Stimulated activated CD4-positive, alpha-beta T cell treated with anti-CD3 and anti-CD28 coated beads, Interleukin-12 subunit alpha, Interleukin-12 subunit beta, amount 100 ng/mL, for 4 hours (primary cell): ENCODE measurements at places on chromosomes 4 and X.
A peak's percentile ranks its signal among the peaks of the same experiment; 100 is the strongest.

DNA sequence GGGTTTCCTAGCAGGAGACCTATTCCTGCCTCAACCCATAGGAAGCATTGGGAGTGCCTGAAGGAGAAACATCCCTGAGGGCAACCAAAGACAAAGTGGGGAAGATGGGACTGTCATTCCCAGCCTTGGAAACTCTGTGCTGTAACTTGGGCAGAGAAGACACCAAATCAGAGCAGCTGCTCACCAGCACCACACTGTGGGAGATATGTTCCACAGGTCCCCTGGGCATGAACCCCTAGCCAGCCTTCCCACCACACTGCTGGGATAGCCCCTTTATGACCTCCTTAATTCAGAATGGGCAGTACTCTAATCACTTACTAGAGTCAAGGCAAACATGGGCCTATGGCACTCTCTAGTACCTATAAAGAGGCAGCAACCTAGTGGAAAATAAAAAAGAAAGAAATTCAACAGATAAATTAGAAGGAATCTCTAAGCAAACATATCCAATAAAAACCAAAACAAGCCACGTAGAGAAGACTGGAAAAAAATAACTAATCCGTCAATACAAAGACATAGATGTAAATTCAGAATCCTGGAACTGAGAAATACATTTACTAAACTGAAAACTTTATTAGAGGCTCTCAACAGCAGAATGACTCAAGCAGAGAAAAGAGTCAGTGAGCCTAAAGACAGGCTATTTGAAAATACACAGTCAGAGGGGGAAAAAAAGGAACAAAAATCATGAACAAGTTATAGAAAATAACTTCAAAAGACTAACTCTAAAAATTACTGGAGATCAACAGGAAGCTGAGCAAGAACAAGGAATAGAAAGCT, 878.4 kb upstream of the FRG1 start:
- DNase-seq = no peak

DNA sequence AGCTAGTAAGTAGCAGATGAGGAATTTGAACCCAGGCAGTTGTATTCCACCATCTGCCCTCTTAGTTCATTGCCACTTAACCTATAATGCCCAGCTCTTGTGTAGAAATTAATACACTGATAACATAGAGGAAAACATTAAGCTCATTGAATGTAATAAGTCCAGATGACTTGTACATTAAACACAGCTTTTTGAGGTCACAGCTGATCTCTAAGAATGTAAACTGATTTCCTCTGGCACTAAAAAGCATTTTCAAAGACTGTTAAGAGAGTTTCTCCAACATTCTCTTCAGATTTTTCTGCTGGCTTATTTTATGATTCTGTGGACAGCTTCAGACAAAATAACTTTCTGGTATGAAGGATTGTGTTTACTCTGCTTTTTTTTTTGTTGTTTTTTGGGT, 42.7 kb downstream of the HPRT1 start:
- DNase-seq = no peak

DNA sequence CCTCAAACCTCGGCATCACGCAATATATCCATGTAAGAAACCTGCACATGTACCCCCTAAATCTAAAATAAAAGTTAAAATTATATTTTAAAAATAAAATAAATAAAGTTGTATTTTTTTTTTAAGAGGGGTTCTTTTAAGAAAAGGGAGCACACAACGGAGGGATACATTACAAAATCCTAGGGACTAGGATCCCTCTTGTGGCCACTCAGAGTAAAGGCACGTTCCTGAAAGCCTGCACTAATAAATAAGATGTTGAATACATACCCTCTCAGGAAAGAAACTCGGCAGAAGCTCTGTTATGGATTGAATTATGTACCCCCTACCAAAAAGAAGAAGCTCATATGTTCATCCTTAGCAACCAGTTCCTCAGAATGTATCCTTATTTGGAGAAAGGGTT, 50.9 kb upstream of the PRDX4 start:
- DNase-seq = no peak

DNA sequence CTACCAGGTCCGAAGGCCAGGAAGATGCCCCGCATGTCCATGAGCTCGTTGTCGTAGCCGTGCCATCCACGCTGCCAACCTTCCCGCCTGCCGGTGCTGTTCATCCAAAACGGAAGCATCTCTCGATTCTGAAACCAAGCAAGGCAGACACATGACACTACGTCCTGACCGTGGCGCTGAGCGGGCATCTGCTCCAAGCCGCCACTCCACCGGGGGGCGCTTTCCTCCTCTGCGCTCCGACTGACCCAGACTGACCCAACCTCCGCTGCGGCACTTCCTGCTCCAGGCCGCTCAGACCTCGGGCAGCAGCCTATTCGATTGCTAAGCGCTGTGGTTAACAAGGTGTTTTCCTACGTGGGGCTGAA, 120.5 kb downstream of the ENPP6 start:
- peak; percentile 5 for DNase-seq

- no peak for DNase-seq
Measured at GRCh38 chr4:8016527-8016926, 76.9 kb upstream of the AFAP1 start.

DNA sequence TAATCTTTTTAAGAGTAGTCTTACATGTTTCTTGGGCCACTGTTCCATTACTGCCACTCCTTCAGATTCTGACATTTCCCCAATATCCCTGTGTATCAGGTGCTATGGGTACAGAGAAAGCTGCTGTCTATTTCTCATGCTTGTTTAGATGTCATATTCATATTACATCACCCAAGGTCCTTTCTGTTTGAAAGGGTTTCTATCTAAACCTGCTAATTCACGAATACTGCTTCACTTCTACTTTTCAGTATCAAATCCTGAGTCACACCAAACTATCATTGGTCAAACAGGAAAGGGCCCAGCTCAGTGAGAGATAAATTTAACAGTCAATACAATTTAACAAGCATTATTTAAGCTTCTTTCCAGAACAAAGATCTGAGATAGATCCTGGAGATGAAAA, 241.4 kb downstream of the UGT8 start:
- DNase-seq = no peak

- DNase-seq = no peak
Measured at GRCh38 chr4:185508181-185508580, 27.1 kb downstream of the PDLIM3 start.

DNA sequence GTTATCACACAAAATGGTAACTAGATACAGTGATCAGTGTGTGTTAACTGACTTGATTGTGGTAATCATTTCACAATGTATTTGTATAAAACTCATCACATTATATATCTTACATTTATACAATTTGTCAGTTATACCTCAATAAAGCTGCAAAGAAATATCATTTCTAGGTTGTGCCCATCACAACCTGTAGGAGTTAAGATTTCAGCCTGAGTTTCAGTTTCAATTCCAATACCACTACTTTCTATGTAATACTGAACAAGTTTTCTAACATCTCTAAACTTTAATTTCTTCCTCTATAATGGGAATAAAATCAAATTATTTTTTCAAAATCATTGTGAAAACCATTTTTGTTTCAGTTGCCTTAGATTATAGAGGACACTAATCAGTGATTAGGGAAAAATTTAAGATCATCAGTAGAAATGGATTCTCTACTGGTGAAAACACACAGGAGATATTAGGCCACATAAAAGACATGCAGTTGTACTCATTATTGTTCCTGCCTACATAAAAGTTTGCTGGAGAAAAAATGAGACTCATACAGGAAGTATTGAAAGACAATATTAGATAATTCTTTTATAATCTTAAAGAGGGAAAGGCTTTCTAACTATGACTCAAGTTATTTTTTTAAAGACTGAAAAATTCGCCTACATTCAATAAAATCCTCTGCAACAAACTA, 18.4 kb upstream of the TBC1D1 start:
- DNase-seq = no peak

- DNase-seq = no peak
Measured at GRCh38 chr4:162874748-162875147, 291.9 kb downstream of the NAF1 start.

DNA sequence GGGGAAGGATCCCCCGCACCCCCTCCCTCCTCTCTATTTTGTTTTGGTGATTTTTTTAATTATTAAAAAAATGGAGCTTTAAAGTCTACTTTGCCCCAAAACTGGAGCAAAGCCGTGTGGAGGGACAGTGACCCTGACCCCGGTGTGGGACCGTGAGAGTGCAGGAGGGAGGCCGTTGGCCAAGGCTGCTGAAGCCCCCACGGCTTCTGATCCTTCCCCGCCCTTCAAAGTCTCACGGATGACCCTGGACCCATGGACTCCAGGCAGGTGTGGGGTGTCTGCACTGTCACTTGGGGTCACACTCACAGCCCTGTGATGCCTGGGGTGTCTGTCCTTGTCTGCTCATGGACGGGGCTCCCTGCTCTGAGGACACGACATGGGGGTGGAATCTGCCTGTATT, 133.3 kb downstream of the CPZ start:
- DNase-seq = no peak

DNA sequence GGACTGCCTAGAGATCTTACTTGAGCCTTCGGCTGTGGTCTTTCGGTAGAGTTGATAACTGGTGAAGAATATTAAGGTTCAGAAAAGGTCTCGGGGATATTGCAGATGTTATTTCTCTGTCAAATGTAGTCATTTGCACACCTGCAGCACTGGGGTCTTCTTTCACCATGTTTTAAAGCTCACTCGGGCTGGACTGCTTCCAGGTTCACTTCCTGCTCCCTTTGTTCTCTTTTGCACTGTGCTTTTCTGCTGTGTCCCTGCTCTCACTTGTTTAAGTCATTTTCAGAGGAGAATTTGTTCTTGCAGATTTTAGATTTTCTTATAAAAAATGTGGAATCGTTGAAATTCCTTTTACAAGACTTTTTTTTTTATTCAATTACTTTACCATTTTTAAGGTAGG, 68.5 kb downstream of the BMPR1B start:
- no peak for DNase-seq

- DNase-seq = peak; percentile 62
Measured at GRCh38 chrX:45851434-45851991, 650.8 kb upstream of the DIPK2B start.

- DNase-seq = no peak
Measured at GRCh38 chrX:30781711-30782444, 107.2 kb downstream of the TAB3 start.

- no peak for DNase-seq
Measured at GRCh38 chr4:114879916-114880669, 233.3 kb downstream of the NDST4 start.

DNA sequence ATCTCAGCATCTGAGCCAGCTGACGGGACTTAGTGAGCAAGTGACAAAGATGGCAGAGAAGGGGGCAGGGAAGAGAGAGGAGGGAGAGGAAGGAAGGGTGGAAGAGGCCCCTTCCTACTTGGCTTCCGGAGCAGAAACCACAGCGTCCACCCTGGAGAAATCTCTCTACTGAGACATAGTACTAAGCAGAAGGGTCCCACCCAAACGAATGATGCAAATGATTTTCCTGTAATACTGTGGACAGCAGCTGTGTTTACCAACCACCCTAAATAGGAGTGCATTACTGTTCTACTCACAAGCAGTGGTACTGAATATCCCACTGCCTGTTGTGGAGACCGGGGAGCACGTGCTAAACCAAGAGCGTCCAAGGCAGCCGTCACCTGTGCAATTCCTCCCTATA, 29.4 kb downstream of the DTHD1 start:
- no peak for DNase-seq

DNA sequence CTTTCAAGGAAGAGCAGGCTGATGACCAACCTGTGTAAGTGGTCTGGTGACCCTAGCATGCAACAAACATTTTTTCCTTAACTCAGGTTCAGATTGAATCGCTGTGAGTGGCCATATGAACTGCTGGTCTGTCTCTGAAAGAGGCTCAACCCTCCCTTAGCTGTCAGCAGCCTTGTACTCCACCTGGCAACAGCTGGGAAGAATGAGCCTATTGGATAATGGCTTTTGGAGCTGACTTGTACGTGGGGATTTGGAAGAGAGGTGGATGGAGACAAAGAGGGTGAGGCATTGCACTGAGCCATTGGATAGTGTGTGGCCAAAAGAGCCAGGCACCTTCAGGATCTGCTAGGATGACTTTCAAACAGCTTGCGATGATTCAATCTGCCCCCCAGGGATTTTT, 35.7 kb upstream of the BMP15 start:
- no peak for DNase-seq
